Mucosa of descending colon (tissue), 3 donors: ENCODE measurements at places on chromosomes 3 and 15. TPM values are rescaled to one million over a fixed set of nuclear protein-coding genes. Genes with fewer than 3 reads are reported as not detected.

PLA2G4E gene
- 0.09 TPM for total RNA-seq

GRCh38 chr15:34850121-34850520 lies 54.8 kb upstream of the ACTC1 start:
- DNase-seq = no peak

GRCh38 chr15:52228921-52229320 lies 37.7 kb upstream of the GNB5 start:
- peak; percentile 91 for DNase-seq

EPB42 gene
- not detected for total RNA-seq

UBAP1L gene
- total RNA-seq = 6.9 TPM

GRCh38 chr15:98610991-98611390 lies 37.3 kb upstream of the IGF1R start:
- no peak for DNase-seq
